Immature natural killer cell (primary cell): ENCODE measurements at places on chromosomes 2 and 18. TPM values are rescaled to one million over a fixed set of nuclear protein-coding genes. Genes with fewer than 3 reads are reported as not detected.

DNA sequence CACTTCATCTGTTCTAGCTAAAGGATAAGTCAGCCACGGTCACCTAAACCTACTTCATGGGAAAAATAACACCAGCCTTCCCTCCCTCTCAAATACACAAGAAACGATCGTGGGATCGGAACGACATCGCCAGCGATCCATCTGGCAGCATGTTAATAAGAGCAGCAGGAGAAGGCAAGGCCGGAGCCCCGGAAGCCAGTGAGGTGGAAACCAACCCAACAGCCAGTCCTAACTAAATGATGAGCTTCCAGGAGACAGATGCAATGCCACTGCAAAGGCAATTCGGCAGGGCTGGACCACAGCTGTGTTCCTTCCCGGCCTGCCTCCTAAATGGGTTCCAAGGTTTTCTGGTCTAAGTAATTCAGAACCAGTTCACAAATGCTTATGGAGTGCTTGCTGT lies 117.5 kb downstream of the TMEM163 start:
- H3K4me1 ChIP-seq, result no peaks in the 10 kb centered on the region
- H3K27ac ChIP-seq, result no peak overlapping the region
- no peak for DNase-seq
- peaks cover 18% of the 10 kb centered on the region for H3K36me3 ChIP-seq
- H3K4me3 ChIP-seq, result no peak overlapping the region

Gene CHRNA1
- not detected for polyA plus RNA-seq

DNA sequence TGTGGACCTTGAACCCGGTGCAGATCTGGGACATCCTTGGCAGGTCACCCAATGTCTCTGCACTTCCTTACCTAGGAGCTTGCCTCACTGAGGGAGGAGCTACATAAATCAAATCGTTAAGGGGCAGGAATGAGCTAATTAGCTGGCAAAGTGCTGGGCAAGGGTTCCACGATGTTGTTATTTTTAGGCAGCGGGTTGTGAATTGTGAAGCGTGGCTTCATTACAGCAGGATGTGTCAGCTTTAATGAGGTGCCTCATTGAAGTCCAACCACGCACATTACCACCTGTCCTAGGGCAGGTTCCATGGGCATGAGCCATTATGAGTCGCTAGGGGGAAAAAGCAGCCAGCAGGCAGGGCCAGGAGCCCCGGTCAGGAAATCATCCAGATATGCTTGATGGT lies 127.0 kb upstream of the AGAP1 start:
- DNase-seq, result no peak
- H3K27ac ChIP-seq, result no peak overlapping the region

GRCh38 chr2:55418512-55419232 lies 984 bp downstream of the CCDC88A start:
- H3K36me3 ChIP-seq, result no peaks in the 10 kb centered on the region
- peak overlapping the region; percentile 78 for H3K27ac ChIP-seq
- peak overlapping the region; percentile 99 for H3K4me3 ChIP-seq

Gene HAAO
- not detected for polyA plus RNA-seq

- DNase-seq, result no peak
- H3K27me3 ChIP-seq, result no peaks in the 10 kb centered on the region
- peaks cover 5% of the 10 kb centered on the region for H3K36me3 ChIP-seq
- peak overlapping the region; percentile 40 for H3K27ac ChIP-seq
- no peaks in the 10 kb centered on the region for H3K4me1 ChIP-seq
Observed at GRCh38 chr2:9488583-9489547, 14.5 kb downstream of the IAH1 start.

GRCh38 chr2:46308081-46308480 lies 10.9 kb downstream of the EPAS1 start:
- peaks cover 7% of the 10 kb centered on the region for H3K27me3 ChIP-seq
- no peak overlapping the region for H3K4me3 ChIP-seq
- peaks cover 4% of the 10 kb centered on the region for H3K36me3 ChIP-seq
- peaks cover 11% of the 10 kb centered on the region for H3K4me1 ChIP-seq
- no peak overlapping the region for H3K27ac ChIP-seq

DNA sequence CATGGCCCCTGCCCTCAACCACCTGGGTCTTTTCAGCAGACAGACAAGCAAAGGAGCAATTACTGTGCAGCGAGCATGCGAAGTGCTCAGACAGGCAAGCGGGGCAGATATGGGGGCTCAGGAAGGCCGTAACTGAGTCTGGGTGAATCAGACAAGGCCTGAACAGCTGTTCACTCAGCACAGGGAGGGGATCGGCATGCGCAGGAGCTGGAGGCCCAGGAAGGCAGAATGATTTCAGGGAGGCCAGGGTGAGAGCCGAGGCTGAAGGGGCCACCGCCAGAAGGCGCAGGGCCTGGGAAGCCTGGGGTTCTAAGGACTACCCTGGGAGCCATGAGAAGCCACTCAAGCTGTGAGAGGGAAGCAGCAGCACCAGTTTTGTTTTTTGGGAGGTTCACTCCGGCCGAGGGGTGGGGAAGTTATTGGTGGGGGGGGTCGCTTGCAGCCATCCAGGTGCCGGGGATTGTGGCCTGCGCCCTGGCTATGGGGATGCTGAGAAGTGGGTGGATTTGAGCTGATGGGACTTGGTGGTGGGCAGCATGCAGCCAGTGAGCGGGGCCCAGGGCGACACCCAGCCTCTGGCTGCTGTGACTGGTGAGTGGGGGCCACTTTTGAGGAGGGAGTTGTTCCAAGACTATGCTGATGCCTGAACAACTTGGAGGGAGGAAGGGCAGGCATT lies 132.2 kb downstream of the TSN start:
- no peak overlapping the region for H3K27ac ChIP-seq
- no peak overlapping the region for H3K4me3 ChIP-seq
- DNase-seq, result no peak

GRCh38 chr2:219744600-219744999 lies 117.2 kb downstream of the SLC4A3 start:
- DNase-seq, result no peak
- H3K36me3 ChIP-seq, result no peaks in the 10 kb centered on the region
- no peak overlapping the region for H3K4me3 ChIP-seq
- no peak overlapping the region for H3K27ac ChIP-seq

DNA sequence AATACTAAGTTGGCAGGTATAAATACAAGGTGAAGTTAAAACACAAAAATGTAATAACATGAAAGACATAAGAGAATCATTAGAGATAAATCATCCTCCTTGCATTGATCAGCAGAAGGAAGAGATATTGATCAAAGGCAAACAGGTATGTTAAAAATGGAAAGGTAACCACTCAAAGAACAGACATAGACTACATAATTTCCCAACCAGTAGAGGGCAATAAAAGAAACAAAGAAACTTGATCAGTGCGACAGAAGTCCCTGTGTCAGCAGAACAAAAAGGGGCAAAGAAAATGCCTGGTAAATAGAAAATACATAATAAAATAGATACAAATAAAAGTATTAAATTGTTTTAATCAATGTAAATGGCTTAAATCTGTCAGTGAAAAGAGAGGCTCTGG lies 53.6 kb downstream of the FAM228A start:
- H3K4me3 ChIP-seq, result no peak overlapping the region
- DNase-seq, result no peak
- H3K4me1 ChIP-seq, result no peaks in the 10 kb centered on the region
- peaks cover 4% of the 10 kb centered on the region for H3K36me3 ChIP-seq
- H3K27ac ChIP-seq, result no peak overlapping the region

DNA sequence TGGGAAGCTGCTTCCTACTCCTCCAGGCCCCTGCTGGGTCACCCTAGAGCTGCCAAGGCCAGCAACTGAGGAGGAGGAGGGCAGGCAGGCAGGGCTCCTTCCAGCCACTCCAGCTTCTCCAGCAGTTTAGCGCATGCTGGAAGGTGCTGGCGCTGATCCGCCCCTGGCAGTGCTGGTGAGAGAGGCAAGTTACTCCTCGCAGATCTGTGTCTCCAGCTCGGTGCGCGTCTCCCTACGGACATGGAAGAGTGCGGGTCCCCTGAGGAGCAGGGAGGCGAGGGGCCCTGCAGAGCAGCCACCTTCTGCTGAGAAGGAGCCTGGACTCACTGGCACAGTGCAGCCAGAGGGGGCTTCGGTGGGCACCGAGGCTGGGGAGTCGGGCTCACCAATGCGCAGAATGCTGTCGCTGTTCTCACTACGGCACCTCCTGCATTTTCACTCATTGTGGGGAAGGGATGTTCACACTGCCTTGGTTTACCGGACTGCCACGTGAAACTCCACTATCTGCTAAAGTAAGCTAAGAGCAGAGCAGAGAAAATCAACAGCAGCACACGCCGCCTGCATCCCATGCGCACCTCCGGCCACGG lies 206.0 kb downstream of the HDAC4 start:
- DNase-seq, result no peak
- peaks cover 7% of the 10 kb centered on the region for H3K27me3 ChIP-seq
- peaks cover 13% of the 10 kb centered on the region for H3K36me3 ChIP-seq
- H3K4me3 ChIP-seq, result no peak overlapping the region
- no peak overlapping the region for H3K27ac ChIP-seq

Gene CHRNG
- polyA plus RNA-seq, result not detected

- DNase-seq, result no peak
- peaks cover 32% of the 10 kb centered on the region for H3K27me3 ChIP-seq
- H3K27ac ChIP-seq, result no peak overlapping the region
- H3K4me3 ChIP-seq, result no peak overlapping the region
Observed at GRCh38 chr2:242022550-242023290, 153.2 kb downstream of the RTP5 start.

Gene FAM124B
- polyA plus RNA-seq, result 0.78 TPM

Gene TIGD1
- polyA plus RNA-seq, result 2.7 TPM

DNA sequence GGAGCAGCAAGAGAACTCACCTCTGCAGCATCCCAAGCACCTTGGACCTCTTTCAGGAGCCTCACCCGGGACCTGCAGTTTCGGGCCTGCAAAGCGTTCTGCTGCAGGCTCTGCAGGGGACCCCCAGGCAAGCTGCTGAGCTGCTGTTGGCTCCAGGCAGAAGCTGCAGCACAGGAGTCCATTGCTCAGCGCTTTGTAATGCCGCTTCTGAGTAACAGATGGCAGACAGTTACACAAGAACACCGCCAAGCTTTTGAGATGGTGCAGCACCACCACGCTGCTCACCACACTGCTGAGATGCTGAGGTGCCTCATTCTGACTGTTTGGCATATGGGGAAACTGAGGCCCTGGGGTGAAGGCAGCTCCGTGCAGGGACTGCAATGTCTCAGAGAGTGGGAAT lies 1.9 kb upstream of the GALNT14 start:
- H3K27me3 ChIP-seq, result peaks cover 15% of the 10 kb centered on the region
- no peak overlapping the region for H3K4me3 ChIP-seq

- peaks cover 14% of the 10 kb centered on the region for H3K27me3 ChIP-seq
- no peak for DNase-seq
- no peaks in the 10 kb centered on the region for H3K36me3 ChIP-seq
- H3K4me3 ChIP-seq, result no peak overlapping the region
- peaks cover 17% of the 10 kb centered on the region for H3K4me1 ChIP-seq
Observed at GRCh38 chr2:219273937-219274336, 5.2 kb upstream of the DNAJB2 start.

DNA sequence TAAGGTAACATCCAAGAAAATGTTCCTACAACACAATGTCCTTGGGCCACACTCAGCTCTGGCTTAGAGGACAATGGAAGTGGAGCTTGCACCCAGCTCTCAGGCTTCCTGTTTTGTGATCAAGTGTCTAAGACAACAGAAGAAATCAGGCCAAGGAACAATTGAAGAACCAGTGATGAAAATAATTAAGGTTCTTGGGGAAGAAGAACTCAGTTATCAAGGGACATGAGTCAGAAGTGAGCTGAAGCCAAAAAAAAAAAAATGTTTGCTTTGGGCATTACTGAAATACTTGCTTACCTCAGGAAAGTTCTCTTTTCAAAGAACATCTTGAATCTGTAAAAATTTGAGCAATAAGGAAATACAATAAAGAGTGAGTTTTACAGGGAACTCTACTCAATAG lies 299.0 kb downstream of the FBXO15 start:
- H3K36me3 ChIP-seq, result no peaks in the 10 kb centered on the region
- H3K27me3 ChIP-seq, result no peaks in the 10 kb centered on the region
- H3K4me1 ChIP-seq, result no peaks in the 10 kb centered on the region
- no peak for DNase-seq

DNA sequence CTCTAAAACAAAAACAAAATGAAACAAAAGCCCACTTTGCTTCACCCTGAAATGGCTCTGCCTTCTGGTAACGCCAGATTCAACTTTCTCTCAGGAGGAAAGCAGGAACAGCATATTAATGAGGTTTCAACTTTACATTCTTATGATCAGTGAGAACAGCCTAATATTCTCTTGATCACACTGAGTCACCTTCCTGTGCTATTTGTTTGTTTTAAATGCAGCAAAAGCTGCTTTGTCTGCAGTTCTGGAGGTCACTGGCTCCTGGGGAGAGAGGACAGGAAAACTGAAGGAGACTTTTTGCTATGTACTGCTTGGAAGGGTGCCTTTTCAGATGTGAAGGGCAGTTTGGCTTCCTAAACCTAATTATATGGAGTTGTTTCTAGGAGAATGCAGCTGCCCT lies 48.1 kb downstream of the MAIP1 start:
- no peaks in the 10 kb centered on the region for H3K36me3 ChIP-seq
- no peak for DNase-seq
- H3K27ac ChIP-seq, result no peak overlapping the region
- peaks cover 4% of the 10 kb centered on the region for H3K27me3 ChIP-seq

DNA sequence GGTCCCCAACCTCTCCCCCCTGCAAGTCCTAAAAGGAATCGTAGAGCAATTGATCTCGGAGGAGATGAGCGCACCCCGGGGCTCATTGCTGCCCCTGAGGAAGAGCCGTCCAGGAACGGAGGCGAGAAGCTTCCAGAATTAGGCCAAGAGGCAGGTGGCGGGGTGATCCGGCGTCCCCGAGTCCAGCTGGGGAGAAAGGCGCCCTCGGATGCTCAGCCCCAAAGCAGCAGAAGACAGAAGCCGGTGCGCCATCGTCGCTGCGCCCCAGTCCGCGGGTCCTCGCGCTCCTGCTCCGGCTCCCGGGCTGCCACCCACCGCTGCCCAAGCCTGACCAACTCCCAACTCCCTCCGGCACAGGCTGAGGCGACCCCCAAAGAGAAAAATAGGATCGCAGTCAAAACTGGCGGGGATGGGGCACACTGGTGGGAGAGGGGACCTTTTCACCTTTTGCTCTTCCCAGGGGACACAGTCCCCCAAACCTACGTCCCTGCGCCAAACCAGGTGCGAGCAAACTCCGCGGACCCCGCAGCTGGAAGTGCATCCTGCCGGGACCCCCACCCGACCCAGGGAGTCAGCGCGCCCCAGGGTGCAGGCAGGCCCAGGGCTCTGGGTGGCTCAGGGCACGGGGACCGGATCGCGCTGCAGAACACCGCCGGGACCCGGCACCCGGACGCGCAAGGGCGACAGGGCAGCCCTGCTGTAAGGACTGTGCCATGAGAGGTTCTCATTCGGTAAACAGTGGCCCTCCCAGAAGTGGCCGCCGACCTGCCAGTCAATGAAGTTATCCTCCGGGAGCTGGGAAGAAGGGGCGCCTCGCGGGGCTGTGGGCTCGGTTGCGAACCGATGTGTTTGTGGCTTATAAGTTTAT lies 8.4 kb upstream of the MEIS1 start:
- no peaks in the 10 kb centered on the region for H3K36me3 ChIP-seq
- no peak overlapping the region for H3K4me3 ChIP-seq
- H3K27me3 ChIP-seq, result peaks cover 20% of the 10 kb centered on the region
- DNase-seq, result no peak
- no peaks in the 10 kb centered on the region for H3K4me1 ChIP-seq

Gene STEAP3
- polyA plus RNA-seq, result 1.9 TPM

- H3K4me1 ChIP-seq, result no peaks in the 10 kb centered on the region
- H3K36me3 ChIP-seq, result no peaks in the 10 kb centered on the region
- no peak for DNase-seq
Observed at GRCh38 chr2:131029812-131030211, 63.4 kb downstream of the FAM168B start.

Gene REG3G
- not detected for polyA plus RNA-seq

Gene PARD3B
- polyA plus RNA-seq, result not detected

Gene DSG1
- polyA plus RNA-seq, result not detected

Gene SAG
- polyA plus RNA-seq, result not detected
